ENCODE measurements at places on chromosomes 1 and 21.

DNA sequence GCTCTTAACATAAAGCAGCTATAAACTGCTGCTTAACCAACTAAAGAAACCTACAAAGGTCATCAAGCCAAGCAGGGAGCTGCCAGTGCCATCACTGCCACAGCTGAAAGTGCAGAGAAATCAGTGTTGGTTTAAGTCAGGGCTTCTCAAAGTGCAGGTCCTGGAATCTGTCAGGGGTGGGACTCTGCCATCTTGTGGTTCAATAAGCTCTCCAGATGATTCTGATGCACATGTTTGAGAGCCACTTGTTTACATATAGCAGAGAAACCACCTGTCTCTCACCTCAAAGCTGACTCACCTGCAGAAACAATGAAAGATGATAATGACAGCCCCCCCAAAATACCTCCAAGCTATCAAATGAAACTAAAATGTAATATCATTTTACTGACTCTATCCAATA, 49.3 kb downstream of the SH3GLB1 start:
- no peak for DNase-seq

DNA sequence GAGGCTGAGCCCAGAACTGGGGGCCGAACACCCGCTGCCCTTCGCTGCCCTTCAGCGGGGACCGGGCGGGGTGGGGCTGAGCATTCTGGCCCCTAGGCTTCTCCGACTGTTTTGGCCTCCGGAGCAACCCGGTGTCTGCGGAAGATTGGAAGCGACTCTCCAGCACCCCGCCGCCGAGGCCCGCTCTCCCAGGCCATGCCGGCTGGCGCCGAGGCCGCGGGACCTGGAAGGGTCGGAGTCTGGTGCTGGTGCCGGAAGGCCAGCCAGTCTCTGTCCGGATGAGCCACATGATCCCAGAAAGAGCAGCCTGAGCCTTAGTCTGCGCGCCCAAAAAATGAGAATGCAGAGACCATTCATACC, 272.0 kb downstream of the FOXD2 start:
- no peak for DNase-seq

GRCh38 chr1:112044745-112045144, 55.3 kb upstream of the KCND3 start:
- no peak for DNase-seq

- DNase-seq = no peak
These were observed 349.7 kb upstream of the C1orf87 start for GRCh38 chr1:60423146-60423780.

DNA sequence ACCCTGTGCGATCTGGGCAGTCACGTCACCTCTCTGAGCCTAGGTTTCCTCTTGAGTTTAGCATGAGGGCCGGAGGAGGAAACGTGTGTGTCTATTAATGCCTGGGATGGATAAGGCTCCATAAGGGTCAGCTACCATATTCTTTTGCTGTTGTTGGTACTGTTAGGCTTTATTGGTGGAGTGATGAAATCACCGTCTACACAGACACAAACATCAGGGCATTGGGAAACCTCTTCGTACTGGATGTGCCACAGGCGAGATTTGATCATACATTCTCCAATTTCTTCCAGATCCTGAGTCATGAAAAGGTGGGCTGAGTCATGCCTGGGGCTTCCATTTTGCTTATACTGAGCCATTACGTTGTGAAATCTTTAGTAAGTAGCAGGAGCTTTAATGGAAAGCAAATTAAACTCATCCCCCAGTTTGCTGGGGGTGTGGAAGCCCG, 24.9 kb upstream of the GRHL3 start:
- DNase-seq = no peak

GRCh38 chr1:203990118-203990517, 82.8 kb upstream of the SOX13 start:
- no peak for DNase-seq

DNA sequence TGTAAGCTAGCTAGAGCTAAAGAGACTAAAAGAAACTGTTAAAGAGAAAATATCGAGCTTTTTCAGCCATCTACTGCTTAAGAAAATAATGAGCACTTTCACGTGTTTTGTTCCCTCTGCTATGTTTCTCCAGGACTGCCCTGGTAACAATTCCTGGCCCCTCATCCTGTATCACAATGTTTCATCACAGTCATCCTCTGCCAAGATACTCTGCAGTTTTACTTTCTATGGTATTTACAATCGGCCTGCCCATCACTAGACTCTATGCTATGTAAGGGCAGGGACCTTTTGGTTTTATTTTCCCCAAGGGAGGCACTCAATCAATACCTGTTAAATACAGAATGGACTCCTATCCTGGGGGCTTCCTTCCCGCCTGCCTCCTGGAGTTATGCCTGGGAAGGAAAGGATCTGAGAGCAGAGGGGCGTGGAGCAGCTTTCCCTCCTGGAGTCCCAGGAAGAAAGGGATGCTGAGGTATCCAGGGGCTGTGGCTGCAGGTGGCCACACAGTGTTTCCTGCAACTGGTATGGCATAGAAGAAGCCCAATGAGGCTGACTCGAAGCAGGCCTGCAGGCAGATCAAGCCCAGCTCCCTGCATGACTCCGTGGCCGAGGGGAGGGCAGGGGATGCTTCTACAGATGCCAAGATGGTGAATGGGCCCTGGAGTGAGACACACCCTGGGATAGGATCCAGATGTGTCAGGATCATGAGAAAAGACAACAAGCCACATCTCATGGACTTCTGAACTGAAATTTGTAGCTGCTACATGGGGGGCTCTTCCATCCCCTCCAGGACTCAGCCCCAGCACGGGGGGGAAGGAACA, 52.9 kb downstream of the MATN1 start:
- no peak for DNase-seq

GRCh38 chr1:50847303-50847702, 112.8 kb downstream of the FAF1 start:
- no peak for DNase-seq

DNA sequence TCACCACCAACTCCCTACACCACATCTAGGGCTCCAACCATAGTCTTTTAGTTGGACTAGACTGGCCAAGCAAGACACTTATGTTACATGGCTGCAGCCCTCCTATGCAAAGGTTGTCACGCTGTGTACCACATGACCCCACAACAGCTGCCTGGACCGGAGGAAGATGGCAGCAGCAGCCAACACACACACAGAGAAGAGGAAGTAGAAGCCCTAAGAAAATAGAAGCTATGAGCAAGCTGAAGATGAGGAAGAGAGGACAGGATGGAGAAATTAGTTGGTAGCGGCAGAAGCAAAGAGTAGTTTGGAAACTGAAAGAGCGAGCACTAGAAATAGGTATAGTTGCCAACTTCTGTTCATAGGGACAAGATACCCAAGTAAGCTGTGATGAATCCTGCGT, 60.8 kb upstream of the RALGPS2 start:
- DNase-seq = no peak

DNA sequence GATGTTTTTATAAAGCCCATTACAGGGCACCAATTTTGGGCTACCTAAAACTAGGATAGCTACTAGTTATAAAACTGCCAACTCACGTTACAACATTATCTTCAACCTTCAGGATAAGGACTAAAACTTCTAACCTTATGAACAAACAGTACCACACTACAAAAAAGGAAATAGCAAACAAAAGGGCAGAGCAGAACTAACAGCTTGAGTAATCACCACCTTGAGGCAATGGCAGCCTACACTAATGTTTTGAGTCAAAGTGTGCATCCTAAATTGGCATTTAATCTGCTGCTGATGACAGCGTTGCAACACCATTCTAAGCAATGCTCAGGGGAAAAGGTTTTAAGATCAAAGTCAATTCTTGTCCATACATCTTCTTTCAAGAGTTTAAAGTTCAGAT, 27.2 kb downstream of the PTP4A2 start:
- DNase-seq = no peak

- no peak for DNase-seq
These were observed 57.7 kb downstream of the RGS7 start for GRCh38 chr1:241299347-241299746.

DNA sequence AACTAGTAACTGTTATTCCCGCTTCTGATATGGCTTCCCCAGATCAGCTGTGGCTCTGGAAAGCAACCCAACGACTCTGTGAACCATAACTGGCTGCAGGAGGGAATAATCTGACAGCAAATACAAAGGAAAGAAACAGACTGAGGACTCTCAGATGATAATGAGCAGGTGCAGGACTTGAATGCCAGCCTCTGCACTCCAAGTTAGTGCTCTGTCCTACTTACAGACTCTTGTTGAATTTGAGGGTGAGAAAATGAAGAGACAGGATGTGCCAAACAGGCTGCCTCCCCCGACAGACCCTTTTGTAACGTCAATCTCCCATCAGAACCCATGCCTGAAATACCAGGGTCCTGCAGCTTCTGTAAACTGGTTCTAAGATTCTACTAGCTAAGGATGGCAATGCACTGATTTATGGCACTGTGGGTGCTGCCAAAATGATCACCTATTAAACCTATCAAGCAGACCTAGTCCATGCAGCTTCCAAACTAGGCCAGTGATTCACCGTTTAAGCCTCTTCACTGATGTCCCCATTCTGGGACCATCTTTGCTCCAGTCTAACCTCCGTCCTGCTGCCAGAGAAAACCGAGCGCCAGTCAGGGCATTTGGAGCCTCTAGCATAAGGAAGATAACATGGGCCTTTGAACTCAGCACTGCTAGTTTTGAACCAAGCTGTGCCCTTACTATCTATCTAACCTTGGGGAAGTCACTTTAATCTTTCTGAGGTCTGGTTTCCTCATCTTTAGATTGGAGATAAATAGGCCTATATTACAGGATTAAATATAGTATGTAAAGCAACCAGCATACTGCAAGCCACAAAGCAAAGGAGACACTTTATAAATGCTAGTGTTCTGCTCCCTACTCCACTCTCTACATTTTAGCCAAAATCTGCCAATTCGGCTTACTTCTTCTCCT, 4.8 kb downstream of the MKNK1 start:
- no peak for DNase-seq

GRCh38 chr1:222010306-222010705, 268.4 kb upstream of the DUSP10 start:
- DNase-seq = no peak

GRCh38 chr1:26278303-26278702, 1.6 kb upstream of the SH3BGRL3 start:
- DNase-seq = no peak

DNA sequence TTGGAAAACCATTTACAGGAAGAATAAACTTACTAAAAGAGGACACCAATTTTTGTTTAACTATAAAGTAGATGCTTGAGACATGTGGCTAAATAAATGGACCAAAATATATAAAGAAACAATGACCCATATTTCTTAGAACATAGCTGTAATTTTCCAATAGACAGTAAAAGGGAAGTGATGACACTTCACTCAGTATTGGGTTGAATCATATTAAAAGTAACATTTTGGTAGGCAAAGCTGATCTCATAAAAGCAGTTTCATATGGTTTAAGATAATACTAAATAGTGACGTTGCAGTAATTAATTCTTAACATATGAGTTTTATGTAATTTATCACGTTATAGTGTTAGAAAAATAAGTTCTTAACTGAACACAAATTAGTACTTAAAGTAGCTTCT, 308.9 kb upstream of the RUNX1 start:
- DNase-seq = no peak

GRCh38 chr1:233144434-233144833, 151.1 kb downstream of the PCNX2 start:
- DNase-seq = no peak

GRCh38 chr1:224589006-224589405, 27.1 kb upstream of the CNIH3 start:
- DNase-seq = no peak

GRCh38 chr1:17078991-17079868, 25.4 kb upstream of the SDHB start:
- no peak for DNase-seq

DNA sequence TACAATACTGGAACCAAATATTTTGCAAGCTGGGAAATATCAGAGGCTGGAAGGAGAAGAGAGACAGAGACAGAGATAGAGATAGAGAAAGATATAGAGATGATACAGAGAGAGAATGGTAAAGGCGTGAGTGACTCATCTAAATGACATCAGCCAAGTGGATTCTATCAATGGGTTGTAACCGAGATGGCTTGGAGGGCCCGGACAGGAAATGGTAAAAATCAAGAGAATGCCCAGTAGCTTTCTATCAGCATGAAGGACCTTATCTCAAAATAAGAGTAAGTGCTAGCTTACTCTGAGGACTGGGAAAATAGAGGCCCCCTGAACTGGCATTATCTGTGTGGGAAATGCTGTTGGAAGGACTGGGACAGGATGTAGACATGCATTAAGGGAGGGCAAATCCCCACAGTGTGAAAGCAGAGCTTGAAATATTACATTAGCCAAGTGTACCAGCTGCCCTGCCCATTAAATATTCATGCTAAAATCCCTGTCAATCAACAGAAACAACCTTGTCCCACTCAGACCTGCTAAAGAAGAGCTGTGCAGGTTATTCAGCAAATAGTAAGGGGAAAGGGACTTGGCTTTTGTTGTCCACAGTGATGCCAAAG, 76.6 kb upstream of the ZNF644 start:
- DNase-seq = no peak

- no peak for DNase-seq
These were observed 95.8 kb downstream of the DISC1 start for GRCh38 chr1:231722356-231722755.

GRCh38 chr1:8870103-8870502, 8.4 kb downstream of the ENO1 start:
- no peak for DNase-seq

- no peak for DNase-seq
These were observed 56.2 kb upstream of the GNG12 start for GRCh38 chr1:67889466-67889865.

DNA sequence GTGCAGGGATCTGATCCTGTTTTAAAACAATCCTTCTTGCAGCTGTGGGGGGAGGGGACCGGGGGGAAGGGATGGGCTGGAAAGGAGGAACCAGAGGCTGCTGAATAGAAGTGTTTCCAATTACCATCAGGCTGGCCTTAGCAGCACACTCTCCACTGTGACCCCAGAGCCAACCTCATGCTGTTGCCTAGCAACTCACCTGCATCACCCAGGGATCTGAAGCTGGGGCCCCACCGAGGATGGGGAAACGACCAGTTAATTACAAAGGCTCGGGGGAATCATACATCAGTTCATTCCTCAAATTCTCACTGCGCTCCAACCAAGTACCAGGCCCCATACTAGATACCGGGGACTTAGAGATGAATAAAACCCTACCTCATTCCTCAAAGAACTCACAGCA, 11.9 kb upstream of the GPX7 start:
- DNase-seq = no peak

GRCh38 chr21:36966066-36966820, at the start of gene HLCS:
HLCS (minus strand) TSS chr21:36966669; CDS start chr21:36966638, 31 bp downstream.
- DNase-seq = peak; percentile 82

DNA sequence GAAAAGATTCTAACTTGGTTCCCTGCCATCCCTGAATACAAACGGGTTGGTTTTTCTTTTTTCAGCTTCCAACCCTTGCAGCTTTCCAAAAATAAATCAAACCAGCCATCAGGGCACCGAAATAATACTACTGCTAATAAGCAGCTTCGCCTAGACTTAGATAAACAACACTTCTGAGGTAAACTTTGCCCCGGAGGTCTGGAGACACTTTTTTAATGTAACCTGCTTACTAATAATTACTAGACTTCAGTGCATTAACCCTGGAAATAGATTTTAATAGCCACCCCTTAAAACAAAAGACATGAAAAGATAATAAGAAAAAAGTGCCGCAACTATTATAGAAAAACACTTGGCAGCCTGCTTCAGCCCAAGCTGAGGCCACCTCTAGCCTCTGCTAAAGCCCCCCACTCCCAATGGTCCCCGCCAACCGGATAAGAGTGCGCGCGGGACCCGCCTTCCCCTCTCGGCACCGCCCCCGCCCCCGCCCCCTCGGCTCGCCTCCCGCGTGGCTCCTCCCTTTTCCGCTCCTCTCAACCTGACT, 405 bp upstream of the GADD45A start:
- DNase-seq = no peak

GRCh38 chr1:163267962-163268361, 53.8 kb upstream of the NUF2 start:
- DNase-seq = no peak

All from activated naive CD4-positive, alpha-beta T cell (primary cell).